ENCODE measurements at places on chromosomes 2 and 18.

DNA sequence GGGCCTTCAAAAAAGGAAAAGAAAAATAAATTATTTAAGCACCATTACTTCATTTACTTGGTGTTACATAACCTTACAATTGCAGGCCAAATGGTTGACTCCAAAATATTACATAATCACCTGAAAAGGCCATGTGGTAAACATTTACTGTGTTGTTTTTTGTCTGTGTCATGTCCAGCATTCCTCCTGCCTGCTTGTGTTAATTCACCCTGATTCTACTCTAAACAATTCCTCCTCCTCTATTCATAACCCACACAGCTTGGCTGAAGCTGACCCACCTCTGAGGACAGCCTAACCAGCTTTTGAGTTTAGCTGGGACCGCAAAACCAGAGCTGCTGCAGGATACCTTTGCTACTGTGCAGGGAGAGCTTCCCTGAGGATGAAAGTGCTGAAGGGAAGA lies 35.4 kb downstream of the TMX3 start:
- peak; percentile 62 for DNase-seq

DNA sequence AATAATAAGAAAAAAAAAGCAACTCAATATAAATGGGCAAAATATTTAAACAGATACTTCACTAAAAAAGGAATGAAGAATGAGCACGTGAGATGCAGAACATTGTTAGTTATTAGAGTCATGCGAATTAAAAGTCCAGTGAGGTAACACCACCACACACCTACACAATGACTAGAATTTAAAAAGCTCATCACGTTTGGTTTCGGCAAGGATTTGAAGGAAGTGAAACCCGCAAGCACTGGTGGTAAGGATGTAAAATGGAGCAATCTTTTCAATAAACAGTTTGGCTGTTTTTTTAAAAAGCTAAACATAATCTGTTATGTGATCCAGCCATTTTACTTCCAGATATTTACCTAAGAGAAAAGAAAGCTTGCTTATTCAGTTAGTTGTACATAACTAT lies 1181.6 kb upstream of the CELF4 start:
- DNase-seq = no peak

DNA sequence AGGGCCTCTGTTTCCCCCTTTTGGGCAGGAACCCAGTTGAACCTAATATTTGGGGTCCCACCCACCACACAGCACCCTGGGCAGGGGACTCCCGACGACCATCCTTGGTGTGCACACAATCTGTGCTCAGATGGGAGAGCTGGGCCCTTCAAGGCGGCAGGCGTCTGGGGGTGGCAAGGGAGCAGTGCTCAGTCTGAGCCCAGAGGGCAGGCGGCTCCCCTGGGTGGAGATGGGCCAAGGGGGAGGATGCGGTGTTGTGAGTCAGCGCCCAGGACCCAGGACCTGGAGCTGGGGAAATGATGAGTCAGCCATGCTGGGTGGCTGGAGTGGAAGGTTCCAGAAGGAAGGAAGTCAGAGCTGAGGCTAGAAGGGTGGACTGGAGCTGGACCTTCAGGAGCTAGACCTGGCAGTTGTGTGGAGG lies 3.8 kb downstream of the PROM2 start:
- DNase-seq = peak; percentile 87

DNA sequence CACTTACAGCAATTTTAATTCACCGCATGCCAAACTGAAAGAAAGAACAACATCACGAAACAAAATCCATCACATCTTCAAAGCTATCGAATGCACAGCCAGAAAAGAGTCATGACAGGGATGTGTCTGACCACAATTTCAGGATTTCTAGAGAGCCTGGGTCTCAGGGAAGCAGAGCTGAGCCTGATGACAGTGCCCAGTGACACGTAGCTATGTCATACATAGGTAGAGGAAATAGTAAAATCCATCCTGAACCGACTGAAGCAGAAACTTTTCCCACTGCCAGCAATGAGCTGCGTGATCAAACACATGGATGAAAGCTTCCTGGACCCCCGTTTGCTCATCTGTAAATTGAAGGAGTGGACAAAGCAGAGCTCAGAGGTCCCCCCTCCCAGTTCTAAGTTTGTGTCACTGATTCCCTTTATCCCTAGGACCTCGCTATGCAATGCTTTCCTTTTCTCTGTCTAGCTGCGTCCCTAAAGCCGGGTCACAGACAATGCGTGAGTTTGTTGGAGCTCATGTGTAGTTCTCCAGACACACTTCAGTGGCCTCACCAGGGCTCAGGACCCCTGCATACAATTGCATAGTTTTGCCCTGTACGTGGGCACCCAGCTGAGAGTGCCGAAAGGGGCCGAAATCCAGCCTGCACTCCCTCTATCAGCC lies 37.6 kb downstream of the CCBE1 start:
- peak; percentile 35 for DNase-seq

DNA sequence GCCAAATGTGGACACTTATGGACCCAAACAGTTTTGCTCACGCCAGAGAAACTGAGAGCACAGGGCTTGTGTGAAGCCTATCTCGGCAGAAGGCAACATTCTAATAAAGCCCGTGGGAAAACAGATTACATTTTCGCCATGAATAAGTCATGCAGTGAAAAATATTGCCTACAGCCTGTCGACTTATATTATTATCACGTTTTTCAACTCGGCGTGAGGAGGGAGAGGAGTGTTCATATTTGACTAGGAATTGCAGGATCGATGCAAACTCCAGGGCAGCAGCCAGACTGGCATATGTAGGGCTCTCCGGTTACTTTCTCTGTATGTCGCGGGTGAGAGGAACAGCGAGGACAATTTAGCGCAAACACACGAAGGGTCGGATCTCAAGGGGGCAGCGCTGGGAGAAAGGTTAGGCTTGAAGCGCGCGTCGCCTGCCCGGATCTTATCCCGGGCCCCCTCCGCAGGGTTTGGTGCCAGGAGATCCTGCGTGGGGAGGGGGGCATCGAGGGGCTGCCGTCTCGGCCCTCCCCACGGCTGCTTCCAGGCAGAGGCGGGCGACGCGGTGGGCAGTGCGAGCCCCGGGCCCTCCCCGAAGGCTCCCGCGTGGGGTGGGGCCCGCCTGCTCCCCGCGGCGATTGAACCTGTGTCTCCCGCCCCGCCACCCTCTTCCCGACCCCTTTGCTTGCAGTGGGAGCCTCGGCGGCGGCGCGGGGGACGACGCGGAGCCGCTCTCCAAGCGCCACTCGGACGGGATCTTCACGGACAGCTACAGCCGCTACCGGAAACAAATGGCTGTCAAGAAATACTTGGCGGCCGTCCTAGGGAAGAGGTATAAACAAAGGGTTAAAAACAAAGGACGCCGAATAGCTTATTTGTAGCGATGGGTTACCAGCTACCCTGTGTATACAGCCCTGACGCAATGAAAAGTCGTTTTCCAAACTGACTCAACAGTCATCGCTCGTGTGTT lies 4.4 kb downstream of the ADCYAP1 start:
- DNase-seq = peak; percentile 6

GRCh38 chr18:10190564-10190963 lies 263.9 kb upstream of the APCDD1 start:
- DNase-seq = peak; percentile 29

GRCh38 chr2:233142355-233142897 lies 82.3 kb downstream of the INPP5D start:
- no peak for DNase-seq

DNA sequence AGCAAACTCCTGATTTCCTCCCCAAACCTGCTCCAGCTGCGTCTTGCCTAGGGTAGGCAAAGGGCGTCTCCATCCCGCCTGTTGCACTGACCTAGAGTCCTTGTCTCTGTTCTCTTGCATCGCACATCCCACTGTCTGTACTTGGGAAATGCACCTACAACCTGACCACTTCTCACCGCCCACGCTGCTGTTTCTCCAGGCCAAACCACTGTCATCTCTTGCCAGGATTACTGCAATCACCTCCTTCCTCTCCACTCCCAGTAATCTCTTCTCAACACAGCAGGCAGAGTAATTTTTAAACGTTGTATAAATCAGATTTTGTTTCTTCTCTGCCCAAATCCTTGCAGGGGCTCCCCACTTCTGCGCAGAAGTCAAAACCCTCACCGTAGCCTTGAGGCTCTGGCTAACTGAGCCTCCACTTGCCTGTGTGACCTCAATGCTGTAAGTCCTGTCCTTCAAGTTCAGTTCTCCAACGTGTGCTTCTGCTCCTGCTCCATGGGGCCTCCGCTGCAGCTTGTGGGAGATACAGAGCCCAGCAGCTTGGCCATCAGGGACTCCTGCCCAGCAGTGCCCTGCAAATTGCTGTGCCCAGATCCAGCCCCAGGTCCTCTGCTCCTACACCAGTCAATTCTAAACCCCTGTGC lies 27.7 kb upstream of the SEMA4C start:
- DNase-seq = no peak

DNA sequence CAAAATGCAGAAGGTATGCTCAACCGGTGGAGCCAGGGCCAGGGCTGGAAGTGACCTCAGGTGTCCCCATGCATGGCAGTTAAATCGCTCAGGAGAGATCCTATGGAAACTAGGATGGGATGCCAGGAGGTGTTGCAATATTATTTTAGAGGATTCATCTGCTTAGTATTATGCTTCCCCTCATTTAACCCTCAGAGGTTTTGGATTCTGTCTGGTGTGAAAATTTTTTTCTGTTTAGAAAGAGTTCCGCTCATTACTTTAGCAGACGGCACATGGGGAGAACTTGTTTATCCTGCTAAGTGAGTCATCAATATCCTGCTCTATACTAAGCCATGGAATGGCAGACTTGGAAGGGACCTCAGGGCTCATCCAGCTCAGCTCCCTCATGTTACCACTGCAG lies 42.5 kb downstream of the TRIB2 start:
- peak; percentile 72 for DNase-seq

GRCh38 chr18:41025666-41026065 lies 929.4 kb upstream of the PIK3C3 start:
- DNase-seq = no peak

GRCh38 chr18:12516049-12516630 lies 108.4 kb downstream of the PRELID3A start:
- DNase-seq = no peak

DNA sequence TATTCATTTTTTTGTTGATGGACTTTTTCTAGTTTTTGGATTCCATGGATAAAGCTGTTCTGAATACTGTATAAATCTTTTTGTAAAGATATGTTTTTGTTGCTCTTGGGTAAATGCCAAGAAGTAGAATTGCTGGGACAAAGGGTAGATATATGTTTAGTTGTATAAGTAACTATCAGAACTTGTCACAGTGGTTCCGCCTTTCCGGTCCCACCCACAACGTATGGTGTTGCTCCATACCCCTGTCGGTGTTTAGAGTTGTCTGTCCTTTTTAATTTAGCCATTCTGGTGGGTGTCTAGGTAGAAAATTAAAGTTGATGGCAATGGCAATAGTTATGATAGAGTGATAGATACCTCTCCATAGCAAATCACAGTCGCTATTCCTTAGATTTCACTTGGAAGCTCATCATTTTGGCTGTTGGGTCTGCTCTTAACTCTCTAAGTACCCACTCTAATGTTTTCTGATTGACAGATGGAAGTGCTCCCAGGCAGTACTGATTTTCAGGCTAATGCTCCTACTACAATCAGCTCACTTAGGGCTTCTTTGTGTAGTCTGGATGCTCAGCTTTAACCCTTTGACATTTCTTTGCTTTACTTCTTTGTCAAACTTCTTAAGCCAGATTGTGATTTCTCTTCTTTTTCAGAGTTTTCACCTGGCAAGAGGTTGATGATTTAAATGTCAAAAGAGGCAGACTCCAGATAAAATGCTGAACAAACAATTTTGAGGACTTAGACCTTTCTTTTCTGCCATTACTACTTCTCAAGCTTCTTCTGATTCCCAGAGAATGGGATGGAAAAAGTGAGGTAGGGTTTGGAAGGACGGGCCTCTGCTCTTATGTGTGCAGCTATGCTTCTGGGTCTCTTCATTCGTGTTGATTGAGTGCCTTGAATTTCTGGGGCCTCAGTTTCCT lies 156.4 kb downstream of the AQP4 start:
- DNase-seq = no peak

DNA sequence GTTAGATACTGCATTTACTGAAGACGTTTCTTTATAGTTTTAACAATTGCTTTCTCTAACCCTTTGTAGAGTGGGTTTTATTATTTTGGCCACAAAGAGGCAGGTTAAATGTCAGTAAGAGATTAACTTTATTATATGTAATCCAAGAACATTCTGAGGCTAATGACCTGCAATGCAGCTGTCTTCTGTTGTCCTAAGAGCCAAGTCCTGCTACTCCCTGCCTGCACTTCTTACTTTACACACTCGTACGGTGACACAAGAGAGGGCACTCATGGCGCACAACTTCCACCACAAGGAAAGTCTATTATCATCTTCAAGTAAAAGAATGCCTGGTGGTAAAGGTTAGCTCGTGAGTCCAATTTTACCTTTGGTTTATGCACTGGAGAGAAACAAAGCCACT lies 471.0 kb upstream of the HNMT start:
- no peak for DNase-seq

GRCh38 chr2:113978524-113979190 lies 88.8 kb downstream of the ACTR3 start:
- no peak for DNase-seq

GRCh38 chr18:8847066-8847755 lies 141.9 kb downstream of the MTCL1 start:
- no peak for DNase-seq

DNA sequence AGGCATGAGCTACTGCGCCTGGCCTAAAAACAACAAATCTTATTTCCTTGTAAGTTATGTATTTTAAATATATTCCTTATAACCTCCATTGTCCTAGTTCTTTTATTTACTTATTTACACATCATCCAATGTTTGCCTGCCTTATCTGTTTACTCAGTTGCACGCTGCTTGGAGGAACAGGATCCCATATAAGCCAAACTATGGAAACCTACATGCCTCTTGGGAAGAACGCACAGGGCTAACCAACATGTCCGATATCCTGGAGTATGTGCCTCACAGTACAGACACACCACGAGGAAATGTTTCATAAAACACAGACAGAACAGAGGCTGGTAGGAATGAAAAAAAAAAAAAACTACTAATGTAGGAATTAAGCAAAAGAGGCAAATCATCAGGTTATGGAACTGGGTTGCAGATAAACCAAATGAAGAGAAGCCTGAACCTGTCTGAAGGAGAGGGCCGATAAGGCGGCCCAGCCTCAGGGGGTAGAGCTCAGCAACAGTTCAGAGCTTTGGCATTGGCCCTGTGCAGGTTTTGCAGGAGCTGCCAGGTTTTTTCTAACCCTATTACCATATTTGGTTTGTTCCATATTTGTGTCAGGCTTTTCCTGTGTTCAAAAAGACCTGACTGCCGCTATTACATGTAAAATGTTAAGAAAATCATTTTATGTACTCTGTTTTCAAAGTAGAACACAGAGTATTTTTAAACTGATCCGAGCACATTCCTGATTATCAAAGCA lies 19.9 kb upstream of the SP3 start:
- no peak for DNase-seq

DNA sequence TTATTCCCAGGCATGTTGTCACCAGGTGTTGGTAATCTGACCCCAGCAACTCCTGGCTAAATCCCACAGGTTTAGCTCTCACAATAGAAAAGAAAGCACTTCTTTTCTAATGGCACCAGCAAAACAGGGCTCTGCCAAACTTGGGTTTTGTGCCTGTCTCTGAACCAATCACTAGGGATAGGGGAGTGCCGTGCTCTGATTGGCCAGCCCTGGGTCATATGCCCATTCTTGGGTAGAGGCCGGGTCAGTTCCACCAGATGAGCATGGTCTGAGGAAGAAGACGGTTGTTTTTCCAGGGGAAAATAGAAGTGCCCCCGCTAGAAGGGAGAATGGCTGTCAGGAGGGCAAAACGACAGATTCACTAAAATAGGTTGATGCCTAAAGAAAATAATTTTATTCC lies 14.7 kb downstream of the CDK15 start:
- DNase-seq = no peak

Data from GM03348 (cell line).